ENCODE measurements at places on chromosomes 6 and 20. TPM values are rescaled to one million over a fixed set of nuclear protein-coding genes. Genes with fewer than 3 reads are reported as not detected.

GRCh38 chr6:169048865-169049205 is 204.8 kb downstream of the THBS2 start:
- no peak overlapping the region for H3K27ac ChIP-seq
- no peaks in the 10 kb centered on the region for H3K27me3 ChIP-seq
- no peaks in the 10 kb centered on the region for H3K36me3 ChIP-seq

GRCh38 chr6:3721810-3722621 is 29.5 kb downstream of the PXDC1 start:
- no peaks in the 10 kb centered on the region for H3K27me3 ChIP-seq
- H3K4me1 ChIP-seq: peaks cover 6% of the 10 kb centered on the region
- DNase-seq: no peak
- H3K4me3 ChIP-seq: no peak overlapping the region
- H3K36me3 ChIP-seq: no peaks in the 10 kb centered on the region
- no peak overlapping the region for H3K27ac ChIP-seq

GRCh38 chr20:63653974-63654668 is 897 bp upstream of the STMN3 start:
- no peaks in the 10 kb centered on the region for H3K36me3 ChIP-seq
- peak overlapping the region; percentile 73 for H3K4me3 ChIP-seq
- DNase-seq: no peak
- H3K4me1 ChIP-seq: no peaks in the 10 kb centered on the region
- H3K27me3 ChIP-seq: no peaks in the 10 kb centered on the region

DNA sequence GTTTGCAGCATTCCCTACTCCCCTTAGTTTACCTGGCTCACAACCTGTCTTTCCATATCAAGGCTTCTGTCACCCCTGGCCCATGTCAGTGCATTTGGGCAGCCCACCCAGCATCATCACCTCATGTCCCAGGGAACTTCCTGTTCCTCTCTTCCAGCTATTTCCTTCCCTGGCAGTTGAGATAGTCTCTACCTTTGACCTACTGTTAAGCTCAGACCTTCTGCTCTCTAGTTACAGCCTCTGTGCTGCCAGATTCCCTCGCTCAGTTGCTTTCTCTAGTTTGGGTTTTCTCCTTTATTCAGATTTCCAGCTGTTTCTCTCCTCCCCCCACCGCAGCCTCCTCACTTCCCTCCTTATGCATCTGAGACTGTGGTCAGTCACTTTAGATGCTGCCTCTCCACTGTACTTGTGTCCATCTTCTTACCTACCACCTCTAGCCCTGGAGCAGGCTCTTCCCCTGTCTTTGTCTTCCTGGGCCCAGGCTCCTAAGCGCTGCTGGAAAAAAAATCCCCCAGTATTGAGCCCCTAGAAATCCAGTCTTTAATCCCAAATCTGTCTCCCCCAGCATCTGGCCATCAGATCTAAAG is 16.3 kb downstream of the PTPN1 start:
- no peaks in the 10 kb centered on the region for H3K4me1 ChIP-seq
- no peaks in the 10 kb centered on the region for H3K36me3 ChIP-seq
- no peaks in the 10 kb centered on the region for H3K27me3 ChIP-seq
- no peak overlapping the region for H3K4me3 ChIP-seq
- H3K27ac ChIP-seq: no peak overlapping the region

DNA sequence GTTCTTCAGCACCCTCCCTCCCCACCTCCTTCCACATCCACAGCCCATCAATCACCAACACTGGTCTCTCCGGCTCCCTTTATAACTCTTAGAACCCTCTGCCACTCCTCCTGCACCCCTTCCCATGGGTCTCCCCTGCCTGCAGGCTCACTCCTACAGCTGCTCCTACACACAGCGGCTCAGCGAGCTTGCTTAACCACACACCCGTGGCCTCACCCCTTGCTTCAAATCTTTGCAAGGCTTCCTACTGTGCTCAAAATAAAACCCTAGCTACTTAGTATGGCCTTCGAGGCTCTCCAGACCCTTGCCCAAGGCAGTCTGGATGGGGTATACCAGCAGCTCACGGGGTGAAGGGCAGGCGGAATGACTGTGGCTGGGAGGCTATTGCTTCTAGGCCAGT is 63.7 kb downstream of the JPH2 start:
- H3K27ac ChIP-seq: no peak overlapping the region

DNA sequence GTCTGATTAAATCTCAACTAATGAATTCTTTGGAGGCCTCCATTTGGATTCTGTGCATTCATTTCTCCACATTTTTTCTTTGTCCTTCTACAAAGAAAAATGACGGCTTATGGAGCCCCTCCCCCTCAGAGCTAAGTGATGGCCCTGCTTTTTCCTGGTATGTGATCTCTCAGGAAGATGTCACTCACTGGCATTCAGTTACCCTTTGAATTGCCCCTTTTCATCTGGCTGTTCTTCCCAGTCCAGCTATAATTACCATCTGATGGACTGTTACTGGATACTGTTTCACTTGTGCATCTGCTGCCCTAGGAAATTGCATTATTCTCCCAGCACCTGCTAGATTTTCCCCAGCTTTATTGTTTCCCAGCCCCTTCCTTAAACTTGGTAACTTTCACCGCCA is 151.9 kb downstream of the CFAP61 start:
- peaks cover 6% of the 10 kb centered on the region for H3K4me1 ChIP-seq
- H3K4me3 ChIP-seq: no peak overlapping the region
- no peaks in the 10 kb centered on the region for H3K36me3 ChIP-seq
- DNase-seq: no peak

- H3K27me3 ChIP-seq: no peaks in the 10 kb centered on the region
- no peak overlapping the region for H3K27ac ChIP-seq
- H3K36me3 ChIP-seq: no peaks in the 10 kb centered on the region
- no peak overlapping the region for H3K4me3 ChIP-seq
- H3K4me1 ChIP-seq: peaks cover 2% of the 10 kb centered on the region
Measured at GRCh38 chr6:69106511-69106910, 471.4 kb downstream of the ADGRB3 start.

- H3K4me1 ChIP-seq: no peaks in the 10 kb centered on the region
- H3K4me3 ChIP-seq: peak overlapping the region; percentile 97
- H3K27ac ChIP-seq: no peak overlapping the region
- H3K27me3 ChIP-seq: no peaks in the 10 kb centered on the region
- no peaks in the 10 kb centered on the region for H3K36me3 ChIP-seq
Measured at GRCh38 chr6:27553123-27553904, 80.4 kb upstream of the ZNF184 start.

DNA sequence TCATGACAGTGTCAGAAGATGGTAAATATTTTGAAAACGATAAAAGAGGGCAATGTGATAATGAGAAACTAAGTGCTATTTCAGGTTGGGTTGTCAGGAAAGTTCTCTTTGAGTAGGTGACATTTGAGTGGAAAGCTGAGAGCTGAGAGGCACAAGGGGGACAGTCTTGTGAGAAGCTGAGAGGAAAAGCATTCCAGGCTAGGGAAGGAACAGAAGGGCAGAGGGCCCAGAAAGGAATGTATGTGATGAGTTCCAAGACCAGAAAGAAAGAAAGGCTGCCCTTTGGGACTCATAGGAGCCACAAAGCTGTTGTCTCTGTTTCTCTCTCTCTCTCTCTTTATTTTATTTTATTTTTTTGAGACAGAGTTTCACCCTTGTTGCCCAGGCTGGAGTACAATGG is 7.6 kb upstream of the RNF182 start:
- no peak overlapping the region for H3K27ac ChIP-seq
- H3K27me3 ChIP-seq: no peaks in the 10 kb centered on the region
- no peak overlapping the region for H3K4me3 ChIP-seq
- no peak for DNase-seq
- no peaks in the 10 kb centered on the region for H3K36me3 ChIP-seq
- H3K4me1 ChIP-seq: no peaks in the 10 kb centered on the region

Gene CSNK2A1
- total RNA-seq: 229 TPM

Gene LTB
- total RNA-seq: not detected

Gene ELOVL2
- total RNA-seq: 0.46 TPM

Gene CLIC5
- 0.20 TPM for total RNA-seq

Gene LPA
- 0.15 TPM for total RNA-seq

Gene WFDC12
- not detected for total RNA-seq
